ENCODE measurements at places on chromosomes 13 and 19.

DNA sequence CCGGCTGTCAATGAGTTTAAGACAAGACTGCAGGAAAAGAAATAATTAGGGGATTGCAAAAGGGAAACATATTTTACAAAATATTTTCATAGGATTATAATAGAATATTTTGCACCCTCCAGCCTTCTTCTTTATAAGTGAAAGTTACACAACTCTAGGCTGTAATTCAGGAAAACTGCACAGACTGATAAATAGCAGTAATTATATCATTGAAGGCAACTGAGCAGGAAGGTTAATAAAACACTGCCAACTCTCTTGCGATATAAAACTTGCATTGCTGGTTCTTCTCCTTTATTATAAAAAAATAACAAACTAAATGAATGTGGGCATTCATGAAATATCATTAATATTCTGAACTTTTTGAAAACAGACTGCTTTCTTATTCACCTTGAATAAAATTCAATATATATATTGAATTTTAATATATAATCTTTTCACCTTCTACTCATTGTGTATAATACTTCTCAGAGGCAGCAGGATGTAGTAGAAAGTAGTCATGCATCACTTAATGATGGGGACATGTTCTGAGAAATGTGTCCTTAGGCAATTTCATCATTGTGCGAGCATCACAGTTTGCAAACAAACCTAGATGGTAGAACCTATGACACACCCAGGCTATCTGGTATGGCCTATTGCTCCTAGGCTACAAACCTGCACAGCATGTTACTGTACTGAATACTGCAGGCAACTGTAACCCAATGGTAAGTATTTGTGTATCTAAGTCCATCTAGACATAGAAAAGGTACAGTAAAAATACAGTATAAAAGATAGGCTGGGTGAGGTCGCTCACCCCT, 24.9 kb upstream of the STARD13 start:
- DNase-seq = peak; percentile 17

DNA sequence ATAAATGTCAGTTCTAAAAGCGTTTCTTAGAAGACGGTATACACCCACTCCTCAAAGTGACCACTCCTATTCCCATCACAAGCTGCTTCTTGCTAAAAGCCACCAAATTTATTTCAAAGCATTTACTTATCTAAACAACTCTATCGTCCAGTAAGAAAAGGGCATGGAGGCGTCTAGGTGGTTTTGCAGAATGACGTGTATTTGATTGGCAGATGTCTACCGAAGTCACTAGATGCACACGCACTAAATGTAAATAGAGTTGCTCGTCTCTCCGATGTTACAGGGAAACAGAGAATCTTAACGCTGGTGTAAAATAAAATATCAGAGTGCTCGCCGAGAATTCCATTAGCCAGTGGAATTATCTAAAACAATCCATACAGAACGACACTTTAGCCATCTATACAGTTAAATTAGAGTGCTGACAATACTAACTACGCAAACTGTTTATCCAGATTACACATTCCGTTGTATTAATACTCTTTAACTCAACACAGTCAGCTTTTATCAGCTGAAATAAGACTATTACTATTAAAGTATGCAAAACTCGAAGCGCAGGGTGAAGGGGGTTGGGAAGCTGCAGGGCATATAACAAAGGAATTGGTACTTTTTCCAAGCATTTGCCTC, 1.9 kb downstream of the KLF12 start:
- peak; percentile 32 for DNase-seq

GRCh38 chr19:52943884-52944643, 18.6 kb downstream of the ZNF816 start:
- DNase-seq = no peak

DNA sequence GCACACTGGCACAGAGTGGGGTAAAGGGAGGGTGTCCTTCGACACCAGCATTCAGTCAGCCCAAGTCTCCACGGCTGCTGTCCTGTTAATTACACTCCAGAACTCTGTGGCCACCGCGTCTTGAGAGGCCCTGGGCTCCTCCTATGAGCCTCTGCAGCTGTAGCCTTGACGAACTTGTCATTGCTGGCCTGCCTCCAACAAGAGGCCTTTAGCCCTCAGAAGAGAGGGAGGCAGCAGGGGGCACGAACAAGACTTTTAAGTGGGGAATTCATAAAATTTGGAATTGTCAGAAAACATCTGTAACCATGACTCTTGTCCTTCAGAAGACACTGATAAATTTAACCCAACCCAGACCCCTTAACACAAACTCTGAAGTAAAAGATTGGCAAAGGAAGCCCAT, 241.9 kb downstream of the UQCRFS1 start:
- DNase-seq = no peak

DNA sequence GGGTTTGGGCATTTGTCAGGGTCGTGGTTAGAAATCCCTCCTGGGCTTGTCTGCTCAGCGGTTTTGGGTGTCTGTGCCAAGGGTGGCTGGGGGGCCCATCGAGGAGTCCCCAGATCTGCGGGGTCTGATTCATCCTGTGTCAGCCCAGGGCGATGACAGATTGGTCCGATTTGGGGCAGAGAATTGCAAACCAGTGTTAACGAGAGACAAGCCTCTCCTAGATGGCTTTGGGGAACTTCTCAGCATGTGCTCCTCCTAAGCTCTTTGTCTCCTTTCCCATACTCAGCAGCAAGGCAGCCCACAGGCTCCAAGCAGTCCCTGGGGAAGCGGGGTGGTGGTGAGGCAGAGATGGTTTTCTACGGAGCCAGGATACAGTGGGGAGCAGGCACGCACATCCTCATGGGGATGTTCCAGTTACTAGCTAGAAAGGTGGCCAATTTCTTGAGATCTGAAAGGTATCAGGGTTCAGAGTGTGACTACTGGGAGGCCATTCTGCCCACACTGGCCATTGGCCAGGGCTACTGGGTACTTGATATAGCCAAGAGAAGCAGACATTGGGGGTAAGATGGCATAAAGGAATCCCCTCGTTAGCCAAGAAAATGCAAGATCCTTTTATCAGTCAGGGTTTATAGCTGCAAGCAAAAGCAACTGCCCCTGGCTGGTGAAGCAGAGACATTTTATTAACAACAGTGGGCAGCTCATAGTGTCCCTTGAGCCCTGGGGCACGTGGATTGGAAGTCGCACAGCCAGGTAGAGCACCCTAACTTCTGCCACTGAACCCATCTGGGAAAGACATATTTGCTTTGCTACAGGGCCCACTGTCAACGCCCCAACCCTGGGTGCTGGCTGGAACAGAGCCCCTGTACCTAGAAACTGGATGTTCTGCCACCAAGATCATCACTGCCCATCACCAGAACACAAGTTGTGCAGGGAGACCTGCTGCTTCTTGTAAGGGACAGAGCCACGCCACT, 63.6 kb downstream of the RGCC start:
- no peak for DNase-seq

DNA sequence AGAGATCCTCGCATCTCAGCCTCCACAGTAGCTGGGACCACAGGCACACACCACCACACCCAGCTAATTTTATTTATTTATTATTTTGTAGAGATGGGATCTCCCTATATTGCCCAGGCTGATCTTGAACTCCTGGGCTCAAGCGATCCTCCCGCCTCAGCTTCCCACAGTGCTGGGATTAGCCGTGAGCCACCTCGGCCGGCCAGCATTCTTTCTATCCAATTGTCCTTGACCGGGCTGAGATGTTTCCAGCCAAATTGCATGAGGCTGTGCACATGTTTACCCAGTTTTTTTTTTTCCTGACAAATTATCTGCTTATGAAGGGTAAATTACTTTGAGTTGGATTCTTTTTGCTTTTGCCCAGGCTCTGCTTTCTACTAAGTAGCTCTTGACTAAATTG, 28.2 kb downstream of the UNC13A start:
- no peak for DNase-seq

Data from NCI-H69 (cell line).